HFF-Myc (cell line): ENCODE measurements at places on chromosomes 11 and 22.
A peak's percentile ranks its signal among the peaks of the same experiment; 100 is the strongest.

DNA sequence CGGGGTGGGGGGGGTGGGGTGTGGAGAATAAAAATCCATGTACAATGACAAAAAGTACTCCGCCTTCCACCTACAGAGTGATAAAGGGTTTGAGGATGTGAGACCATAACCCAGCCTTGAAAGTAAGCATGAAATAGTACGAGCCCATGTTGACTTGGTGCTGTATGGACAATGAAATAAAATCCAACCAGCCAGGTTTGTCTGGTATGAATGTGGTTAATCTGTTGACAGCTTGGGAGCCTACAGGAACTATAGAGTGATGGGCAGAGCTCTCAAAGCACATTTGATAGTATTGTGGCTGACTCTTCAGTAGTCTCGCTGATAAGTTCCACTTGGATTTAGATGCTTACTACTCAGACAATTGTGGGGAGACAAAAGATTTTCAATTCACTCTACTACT, 48.8 kb upstream of the CD44 start:
- DNase-seq: no peak

DNA sequence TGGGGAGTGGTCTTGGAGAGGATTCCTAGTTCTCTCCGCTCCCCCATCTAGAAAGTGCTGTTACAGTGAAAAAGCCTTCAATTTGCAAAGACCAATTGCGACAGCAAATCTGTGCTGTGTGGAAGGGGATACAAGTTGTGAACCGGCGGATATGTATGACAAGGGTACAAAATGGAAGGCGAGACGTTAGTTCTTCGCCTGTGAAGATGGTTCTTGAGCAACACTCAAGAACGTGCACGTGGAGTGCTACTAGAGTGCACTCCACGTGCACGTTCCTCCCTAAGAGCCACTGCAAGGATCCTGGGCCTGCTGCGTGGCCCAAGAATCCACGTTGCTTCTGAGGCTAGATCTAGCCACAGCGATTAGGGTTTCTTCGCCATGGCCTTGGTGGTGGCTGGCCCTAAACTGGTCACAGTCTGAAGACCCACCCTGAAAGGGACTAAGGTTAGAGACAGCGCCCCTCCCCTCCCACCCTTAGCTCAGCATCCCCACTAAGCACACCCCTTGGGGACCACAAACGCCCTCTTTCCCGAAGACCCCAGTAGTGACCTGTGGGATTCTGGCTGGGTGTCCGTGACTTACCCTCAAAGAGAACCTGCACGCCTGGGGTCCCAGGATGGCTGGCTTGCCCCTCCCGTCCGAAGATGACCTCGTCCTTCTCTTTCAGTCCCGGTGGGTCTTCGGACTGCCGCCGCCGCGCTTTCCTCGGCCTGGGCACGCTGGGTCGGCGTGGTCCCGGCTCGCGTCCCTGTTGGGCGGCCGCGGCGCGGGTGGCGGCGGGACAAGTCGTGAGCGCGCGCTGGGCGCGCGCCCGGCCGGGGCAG, 519 bp upstream of the PDE3B start:
- no peak for DNase-seq

DNA sequence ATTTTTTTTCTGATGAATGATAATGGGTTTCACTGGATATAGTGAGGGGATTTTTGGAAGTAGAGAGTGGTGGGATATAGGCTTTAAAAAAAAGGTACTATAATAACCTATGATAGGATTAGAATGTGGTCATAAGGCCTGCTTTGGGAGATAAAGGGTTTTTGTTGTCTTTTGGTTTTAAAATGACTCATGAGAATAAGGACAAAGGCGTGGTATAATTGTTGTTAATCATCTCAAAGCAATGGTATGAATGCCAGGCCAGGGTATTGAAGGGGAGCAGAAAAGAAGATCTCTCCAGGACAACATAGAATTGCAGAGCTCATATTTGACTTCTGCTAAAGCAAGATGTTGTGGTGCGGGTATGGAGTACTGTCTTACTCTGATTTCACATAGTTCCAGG, 579.4 kb downstream of the JRKL start:
- no peak for DNase-seq

DNA sequence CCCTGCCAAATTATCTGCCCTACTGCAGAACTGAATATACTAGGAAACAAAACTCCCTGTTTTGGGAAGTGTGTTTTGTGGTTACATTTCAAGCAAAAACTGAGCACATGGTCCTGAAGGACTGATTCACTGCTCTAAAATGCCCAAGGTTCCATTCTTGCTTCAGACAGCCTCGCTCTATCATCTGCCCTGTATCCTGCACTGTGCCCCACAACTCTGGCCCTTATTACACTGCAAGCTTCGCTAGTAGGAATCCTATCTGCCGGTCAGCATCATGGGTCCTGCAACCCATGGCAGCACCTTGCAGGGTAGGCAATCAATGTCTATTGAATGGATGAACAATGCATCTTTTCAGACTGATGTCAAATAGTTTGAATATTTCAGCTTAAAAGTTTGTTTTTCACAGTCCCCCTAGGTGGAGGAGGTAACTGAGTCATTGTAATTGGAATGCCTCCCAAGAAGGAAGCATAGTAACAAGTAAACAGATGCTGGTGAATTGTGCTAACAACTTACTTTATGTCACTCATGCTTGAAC, 21.3 kb downstream of the LAYN start:
- DNase-seq: peak; percentile 73

DNA sequence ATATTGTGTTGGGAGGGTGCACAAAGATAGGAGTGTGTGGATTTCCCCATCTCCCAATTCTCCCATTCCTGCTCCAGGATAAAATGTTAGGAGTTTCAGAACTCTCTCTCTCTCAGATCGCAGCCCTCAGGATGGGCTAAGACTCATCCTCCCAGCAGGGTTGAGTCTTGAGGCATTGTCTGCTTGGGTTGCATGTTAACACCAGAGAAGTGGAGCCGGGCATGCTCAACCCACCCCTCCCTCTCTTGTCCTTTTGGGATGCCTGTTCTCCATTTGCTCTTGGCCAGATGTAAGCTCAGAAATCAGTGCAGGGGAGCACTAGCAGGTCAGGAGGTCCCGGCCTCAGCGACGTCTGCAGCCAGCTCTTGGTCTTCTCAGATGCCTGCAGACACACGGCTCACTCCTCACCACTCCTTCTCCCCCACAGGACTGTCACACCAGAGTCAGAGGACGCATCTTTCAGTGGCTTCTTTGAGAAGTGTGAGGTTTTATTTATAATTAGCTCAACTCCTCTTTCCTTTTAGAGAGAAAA, 1456.5 kb downstream of the TBC1D22A start:
- no peak for DNase-seq

DNA sequence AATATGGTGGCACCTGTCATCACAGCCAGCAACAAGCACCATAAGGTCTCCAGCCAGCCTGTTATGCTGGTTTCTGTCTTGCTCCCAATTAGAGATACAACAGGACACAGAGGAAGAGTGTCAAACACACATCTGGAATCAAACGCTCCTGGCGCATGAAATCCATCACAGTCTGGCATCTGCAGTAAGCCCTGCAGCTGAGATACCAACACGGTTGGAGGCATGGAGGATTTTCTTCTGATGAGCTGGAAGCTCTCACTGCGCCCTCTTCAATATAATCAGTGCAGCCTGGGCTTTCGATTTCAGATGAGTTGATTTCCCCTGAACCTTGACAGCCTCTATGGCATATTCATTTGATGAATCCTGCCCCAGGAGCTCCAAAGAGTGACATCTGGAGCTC, 27.8 kb upstream of the CARS1 start:
- no peak for DNase-seq

DNA sequence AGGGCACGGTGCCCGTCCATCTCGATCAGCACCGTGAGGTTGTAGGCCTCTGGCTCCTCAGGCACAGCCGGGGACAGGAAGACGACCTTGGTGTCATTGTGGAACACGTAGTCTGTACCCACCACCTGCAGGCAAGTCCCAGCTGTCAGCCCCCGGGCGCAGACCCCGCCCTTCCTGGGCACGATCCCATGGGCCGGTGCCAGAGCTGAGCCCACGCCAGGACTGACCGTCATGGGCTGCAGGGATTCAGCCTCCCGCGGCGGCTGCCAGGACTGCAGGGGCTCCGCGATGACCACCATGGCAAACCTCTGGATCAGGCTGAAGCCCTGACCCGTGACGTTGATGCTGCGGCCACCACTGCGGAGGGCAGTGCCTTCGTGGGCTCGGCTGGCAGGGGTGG, 11.8 kb upstream of the MAPK11 start:
- DNase-seq: no peak
